ENCODE measurements at places on chromosomes 6 and 20.

DNA sequence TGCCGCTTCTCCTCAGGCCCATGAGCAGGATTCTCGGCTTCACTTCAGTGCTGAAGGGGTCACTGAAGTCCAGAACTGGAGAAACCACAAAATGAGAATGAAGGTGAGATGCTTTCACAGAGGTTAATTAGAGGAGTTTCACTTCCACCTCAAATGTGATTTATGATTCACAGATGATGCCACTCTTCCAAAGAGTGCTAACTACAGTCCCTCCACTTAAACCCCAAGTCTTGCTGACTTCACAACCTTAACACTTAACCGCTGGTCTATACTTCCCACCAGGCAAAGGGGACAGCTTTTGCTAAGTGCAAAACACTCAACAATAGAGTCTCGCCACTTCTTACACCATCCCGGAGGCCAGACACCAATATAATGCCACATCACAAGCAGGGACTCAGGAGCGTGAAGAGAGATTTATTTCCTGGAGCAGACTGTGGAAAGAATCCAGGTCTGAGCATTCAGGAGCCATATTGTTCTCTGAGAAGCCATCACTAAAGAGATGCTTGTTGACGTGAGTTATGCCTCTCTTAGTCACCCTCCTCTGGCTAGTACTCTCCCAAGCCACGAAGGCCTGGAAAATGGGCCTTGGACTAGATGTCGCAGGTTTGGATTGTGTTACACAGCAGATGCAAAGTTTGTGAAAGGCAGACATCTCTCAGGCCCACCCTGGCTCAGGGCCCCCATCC is 24.4 kb downstream of the RRAGD start:
- no peak for DNase-seq

- no peak for DNase-seq
Observed at GRCh38 chr6:36110050-36110449, 20.3 kb upstream of the MAPK13 start.

- DNase-seq: no peak
Observed at GRCh38 chr20:21395666-21396598, 1.4 kb downstream of the NKX2-4 start.

DNA sequence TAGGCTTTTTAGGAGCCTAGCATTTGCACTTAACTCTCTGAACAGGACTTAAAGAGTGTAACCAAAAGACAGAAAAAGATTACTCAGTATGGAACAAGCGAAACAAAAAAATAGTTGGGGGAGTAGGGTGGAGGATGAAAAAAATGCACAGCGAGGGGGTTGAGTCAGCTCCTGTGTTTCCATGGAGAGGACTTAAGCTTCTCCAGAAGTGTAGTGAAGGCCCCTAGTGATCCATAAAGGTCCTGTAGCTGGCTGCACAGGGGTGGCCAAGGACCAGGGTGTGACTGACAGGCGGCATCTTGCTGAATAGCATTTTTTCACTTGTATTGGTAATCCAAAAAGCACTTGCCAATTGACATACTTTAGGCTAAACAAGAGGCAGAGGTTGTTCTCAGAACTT is 533.9 kb downstream of the RFPL4B start:
- no peak for DNase-seq

DNA sequence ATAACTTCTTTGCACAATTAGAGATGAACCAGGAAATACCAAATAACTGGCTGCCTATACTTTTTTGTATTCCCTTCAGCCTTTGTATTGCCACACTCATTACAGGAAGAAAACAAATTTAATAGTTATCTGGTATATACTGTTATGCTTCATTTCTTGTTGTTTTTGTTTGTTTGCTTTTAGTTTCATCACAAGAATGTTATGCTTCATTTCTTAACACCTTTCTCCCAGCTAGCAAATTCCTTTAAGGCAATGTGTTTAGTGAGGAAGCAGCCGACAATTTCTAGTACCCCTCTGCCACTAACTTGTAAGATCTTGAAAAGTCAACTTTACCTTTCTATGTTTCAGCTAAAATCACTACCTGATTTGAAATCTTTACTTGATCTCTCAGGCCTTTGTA is 1.4 kb downstream of the NCOA6 start:
- no peak for DNase-seq

- no peak for DNase-seq
Observed at GRCh38 chr6:90144396-90144795, 152.2 kb downstream of the BACH2 start.

- no peak for DNase-seq
Observed at GRCh38 chr6:63553208-63553607, 19.1 kb upstream of the LOC128125822 start.

GRCh38 chr6:156993713-156994112 is 216.5 kb downstream of the ARID1B start:
- no peak for DNase-seq

DNA sequence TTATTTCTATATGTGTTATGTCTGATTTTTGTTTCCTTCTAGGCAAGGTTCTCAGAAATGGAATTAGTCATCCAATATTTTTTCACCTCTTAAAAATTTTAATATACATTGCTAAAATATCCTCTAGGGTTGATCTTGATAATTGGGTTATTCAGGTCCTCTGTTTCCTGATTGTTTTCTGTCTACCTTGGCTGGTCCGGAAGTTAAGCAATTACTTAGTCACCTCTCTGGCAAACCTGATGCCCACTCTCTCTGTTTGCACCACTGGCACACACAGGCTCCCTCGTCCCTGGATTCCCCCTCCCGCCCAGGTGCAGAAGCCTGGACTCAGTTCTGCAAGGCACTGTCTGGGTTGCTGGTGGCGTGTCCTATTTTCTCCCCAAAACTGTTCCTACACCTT is 27.7 kb downstream of the CST9L start:
- no peak for DNase-seq

DNA sequence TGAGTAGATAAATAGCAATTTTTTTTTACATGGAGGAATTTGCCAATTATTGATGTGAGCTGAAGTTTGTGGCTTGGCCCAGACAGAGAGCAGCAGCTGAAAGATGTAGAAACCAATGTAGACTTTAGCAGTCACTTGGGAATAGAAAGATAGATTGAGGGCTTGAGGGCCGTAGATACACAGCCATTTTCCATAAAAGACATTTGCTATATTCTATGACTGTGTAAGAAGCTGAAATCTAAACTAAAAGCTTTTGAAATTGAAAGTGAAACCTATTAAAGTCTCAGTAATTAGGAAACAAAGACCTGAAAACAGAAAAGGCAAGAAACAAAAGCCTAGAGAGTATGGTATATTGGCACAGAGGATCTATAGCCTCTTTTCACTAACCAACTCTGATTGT is 332.7 kb downstream of the CENPW start:
- no peak for DNase-seq

DNA sequence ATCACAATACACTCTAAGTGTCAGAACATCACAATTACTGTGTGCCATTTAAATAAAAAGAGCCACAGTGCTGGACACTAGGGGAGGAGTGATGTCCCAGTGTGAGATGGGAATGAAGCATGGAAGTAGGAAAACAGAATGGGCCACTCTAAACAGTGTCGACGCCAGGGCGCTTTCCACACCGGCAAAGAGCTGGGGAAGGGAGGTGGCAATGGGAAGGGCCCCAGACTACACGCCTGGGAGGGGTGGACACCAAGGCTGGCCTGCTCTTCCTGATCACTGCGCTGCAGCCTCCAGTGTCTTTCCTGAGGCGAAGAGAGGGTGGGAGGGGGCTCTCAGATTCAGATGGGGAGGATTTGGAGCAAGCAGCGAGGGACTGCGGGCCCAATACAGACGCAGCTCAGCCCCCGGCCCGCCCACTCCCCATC is 75.9 kb downstream of the ERMARD start:
- no peak for DNase-seq

DNA sequence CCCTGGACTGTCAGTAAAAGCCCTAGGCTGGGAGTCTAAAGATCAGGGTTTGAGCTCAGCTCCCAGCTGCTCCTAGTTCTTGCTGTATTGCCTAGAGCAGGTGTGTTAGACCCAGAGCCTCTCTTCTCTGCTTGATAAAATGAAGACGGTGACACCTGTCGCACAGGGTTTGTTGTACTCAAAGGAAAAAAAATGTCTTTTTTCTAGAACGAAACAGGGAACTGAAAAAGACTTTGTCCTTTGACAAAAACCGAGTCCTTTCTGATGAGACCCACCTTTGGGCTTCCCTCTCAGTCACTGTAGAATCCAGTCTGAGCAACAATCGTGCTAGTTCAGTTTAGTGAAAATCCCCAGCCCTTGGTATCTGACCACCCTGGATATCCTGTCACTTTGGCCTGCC is 102.1 kb upstream of the LAMP5 start:
- no peak for DNase-seq

DNA sequence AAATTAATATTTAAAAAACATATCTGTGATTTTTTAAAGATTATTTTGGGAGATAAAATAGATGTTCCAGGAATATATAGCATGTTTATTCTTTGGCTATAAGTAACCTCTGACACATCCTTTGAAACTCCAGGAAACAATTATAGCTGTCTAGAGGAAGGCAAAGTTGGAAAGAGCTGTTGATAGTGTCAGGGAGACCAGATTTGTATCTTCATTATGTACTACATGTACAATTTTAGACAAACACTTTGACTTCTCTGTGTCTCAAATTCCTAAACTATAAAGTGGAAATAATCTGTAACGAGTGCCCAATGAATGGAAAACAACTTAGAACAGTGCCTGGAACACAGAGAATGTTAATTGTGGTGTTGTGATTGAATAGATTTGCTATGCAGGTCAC is 25.6 kb upstream of the ADGRG6 start:
- no peak for DNase-seq

GRCh38 chr6:98769546-98769945 is 64.8 kb upstream of the POU3F2 start:
- no peak for DNase-seq

GRCh38 chr6:148563066-148563465 is 183.8 kb upstream of the UST start:
- DNase-seq: no peak

GRCh38 chr6:1524040-1524480 is 85.7 kb upstream of the FOXC1 start:
- DNase-seq: no peak

- no peak for DNase-seq
Observed at GRCh38 chr20:1108437-1108920, 9.9 kb upstream of the PSMF1 start.

- no peak for DNase-seq
Observed at GRCh38 chr20:10629946-10630650, 43.7 kb downstream of the JAG1 start.

DNA sequence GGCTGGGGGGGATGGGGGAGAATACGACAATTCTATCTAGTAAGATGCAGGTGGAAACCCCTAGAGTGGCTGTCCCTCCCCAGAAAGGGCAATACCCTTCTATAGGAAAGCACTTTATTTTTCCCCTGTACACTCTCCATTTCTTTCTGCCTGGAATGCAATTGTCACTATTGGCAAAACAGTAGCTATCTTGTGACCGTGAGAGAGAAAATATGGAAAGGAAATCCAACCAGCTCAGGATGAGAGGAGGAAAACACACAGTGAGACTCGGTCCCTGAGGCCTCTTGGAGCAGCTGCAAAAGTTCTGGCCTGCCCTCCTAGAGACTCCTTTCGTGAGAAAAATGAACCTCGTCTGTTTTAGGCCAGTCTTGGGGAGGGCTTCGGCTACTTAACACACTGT is 43.4 kb downstream of the FAM50B start:
- DNase-seq: no peak

DNA sequence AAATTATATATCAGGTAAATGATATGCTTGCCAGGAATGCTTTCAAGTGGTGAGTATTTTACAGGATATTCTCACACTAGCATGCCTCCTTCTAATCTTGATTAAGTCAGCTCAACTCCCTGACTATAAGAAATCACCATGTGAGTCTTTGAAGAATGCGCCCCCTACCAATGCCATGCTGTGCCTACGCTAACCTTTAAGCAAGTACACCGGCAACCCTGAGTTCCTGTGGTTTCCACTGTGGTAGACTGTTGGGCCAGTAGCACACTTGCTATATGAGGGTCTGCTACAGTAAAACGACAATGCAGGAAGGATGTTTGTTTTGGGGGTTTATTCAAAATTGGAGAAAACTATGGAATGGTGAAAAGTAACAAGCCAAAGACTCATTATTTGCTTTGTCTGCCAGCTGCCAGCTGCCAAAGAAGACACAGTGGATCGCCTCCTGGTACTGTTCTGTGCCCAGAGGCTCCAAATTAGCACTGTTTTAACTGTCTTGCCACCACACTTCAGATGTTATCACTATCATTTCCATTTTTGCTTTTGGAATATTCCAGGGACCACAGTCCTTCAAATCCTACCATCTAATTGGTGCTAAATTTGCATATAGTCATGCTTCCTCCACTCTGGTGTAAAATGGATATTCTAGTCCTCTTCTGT is 333.5 kb downstream of the RNGTT start:
- no peak for DNase-seq

DNA sequence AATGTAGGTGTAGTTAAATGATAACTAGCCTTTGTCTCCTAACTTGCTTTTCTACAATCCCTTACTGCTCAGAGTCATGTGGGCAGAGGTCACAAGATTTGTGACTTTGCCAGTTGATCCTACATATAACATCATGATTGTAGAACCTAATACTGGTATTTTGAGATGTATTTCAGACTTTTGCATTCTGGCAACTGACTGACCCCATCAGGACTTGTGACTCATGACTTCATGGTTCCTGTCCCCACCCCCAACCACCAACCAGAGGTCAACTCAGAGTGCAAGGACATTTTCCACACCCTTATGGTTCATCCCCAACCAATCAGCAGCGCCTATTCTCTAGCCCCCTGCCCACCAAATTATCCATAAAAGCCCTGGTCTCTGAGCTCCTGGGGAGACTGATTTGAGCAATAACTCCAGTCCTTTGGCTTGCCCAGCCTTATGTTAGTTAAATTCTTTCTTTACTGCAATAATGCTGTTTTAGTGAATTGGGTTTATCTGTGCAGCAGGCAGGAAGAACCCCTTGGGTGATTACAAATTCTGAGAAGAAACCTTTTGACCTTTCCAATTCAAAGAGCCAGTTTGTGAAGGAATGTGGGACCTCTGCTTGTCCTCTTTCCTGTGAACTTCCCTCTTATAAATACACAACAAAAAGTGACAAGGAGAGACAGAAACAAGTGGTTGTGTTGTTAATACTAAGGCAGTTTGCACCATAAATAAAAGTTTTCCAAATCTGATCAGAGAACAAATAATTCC is 588.7 kb downstream of the UTRN start:
- no peak for DNase-seq

GRCh38 chr20:11140359-11140758 is 466.6 kb upstream of the JAG1 start:
- DNase-seq: peak; percentile 90

GRCh38 chr6:106716966-106717365 is 87.6 kb downstream of the QRSL1 start:
- no peak for DNase-seq

DNA sequence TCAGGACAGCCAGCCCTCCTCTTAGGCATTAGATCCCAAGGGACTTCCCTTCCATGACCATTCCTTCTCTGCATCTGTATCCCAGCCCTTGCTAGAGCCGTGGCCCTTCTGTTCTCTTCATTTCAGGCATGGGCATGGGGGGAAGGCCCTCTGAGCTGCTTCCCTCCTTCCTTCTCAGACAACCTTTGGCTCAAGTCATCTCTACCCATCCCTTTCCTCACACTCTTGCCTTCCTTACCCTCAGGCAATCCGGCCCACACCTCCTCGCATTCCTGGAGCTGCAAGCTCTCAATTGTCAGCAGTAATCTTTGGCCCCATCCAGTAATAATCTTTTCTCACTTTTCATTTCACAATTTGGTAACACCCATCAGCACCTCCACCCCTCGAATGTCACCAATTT is 426.9 kb upstream of the JARID2 start:
- DNase-seq: no peak
